ENCODE measurements at places on chromosomes 7 and 10.

DNA sequence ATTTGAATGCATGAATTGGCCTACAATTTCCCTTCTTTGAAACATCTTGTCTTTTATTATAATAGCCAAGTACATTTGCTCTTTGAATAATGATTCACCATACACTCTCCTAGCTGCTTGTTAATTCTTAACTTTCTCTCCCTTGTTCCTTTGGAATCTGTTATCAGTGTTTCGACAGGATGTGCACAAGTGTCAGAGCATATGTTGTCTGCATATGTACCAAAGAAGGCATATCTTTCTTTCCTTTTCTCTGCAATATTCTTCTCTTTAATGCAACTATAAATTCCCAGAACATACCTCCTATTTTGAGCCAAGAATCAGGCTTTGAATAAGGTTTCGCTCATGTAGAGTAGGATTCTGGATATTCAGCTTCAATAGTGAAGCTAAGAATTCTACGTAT is 848.3 kb upstream of the C7orf33 start:
- DNase-seq, result no peak

DNA sequence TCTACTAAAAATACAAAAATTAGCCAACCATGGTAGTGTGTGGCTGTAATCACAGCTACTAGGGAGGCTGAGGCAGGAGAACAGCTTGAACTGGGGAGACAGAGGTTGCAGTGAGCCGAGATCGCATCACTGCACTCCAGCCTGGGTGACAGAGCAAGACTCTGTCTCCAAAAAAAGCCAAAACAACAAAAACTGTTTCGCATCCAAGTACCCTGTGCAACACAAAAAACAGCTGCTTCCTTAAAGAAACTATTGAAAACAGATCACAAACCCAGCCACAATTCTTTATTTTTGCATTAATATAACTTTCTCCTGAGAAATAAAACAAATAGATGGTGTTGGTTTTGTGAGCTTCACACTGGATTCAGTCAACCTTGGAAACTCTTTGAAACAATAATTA is 112.1 kb upstream of the AFAP1L2 start:
- DNase-seq, result no peak

DNA sequence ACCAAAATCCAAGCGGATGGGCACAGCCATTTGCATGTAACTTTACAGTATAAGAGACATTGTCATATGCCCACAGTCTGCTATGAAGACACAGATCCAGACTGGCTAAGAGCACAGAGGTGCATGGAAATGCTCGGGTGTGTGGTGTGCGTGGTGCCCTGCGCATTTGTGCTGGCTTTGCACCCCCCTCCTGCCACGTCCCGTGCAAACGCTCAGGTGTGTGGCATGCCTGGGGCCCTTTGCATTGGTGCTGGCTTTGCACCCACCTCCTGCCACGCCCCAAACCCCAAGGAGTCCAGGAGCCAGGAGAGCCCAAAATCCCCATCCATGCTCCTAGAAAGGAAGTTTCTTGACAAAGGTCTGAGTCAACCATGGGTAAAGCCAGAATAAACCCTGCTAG is 306.2 kb downstream of the PTPRN2 start:
- no peak for DNase-seq

DNA sequence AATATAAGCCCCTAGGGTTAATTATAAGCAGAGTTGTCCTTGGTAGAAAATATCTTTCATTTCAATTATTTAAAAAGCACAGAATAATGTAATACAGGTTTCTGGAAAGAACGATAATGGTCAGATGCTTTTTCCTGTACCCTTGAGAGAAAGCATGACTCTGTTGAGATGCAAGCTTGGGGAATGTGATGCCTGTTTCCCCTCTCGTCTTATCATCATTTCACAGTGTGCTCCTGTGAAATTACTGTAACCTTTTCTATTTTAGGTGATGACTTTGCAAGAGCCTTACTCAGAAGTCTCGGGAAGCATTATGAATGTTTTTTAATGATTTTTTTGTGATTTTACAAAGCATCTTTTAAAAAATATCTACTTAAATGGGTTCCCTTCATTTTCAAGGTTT is 243.0 kb downstream of the POLR1F start:
- DNase-seq, result no peak

GRCh38 chr10:46305986-46306385 is 19.2 kb downstream of the ANTXRL start:
- DNase-seq, result no peak

DNA sequence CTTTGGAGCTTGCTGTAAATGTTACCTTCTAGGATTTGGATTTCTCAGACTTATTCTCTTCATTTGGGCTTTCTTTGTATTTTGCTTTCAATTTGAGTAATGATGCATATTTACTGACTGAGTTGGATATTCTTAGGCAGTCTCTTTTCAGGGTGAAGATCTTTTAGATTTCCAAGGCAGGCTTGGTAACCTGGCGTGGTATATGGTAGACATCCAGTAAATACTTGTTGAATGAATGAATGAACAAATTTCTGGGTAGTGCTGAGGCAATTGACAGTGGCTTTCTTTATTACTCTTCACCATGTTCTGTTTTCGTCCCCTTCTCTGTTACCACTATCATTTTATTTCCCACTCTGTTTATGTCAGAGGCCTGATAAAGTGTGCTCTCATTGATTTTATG is 27.1 kb downstream of the BBS9 start:
- no peak for DNase-seq
